GM04503 (cell line): ENCODE measurements at places on chromosomes 6 and 20.

- DNase-seq: no peak
Measured at GRCh38 chr6:105920071-105920470, 166.1 kb upstream of the PRDM1 start.

DNA sequence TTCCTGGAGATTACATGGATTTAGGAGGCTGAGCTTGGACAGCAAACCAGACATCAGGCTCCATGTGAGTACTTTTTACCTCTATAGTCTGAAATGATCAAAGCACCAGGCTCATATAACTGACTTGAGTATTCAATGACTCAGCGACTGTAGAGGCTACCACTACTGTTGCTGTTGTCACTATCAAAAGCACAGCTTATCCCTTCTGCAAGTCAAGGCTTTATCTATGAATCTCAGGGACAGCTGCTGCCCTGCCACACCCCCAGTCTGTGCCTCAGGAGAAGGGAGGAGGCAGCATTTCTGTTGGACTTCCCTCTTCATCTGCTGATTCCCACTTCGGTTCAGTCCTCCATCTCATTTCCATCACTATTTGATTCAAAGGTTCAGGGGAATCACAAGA lies 80.5 kb upstream of the CNR1 start:
- DNase-seq: no peak

GRCh38 chr20:12371990-12372389 lies 454.3 kb downstream of the BTBD3 start:
- DNase-seq: no peak

DNA sequence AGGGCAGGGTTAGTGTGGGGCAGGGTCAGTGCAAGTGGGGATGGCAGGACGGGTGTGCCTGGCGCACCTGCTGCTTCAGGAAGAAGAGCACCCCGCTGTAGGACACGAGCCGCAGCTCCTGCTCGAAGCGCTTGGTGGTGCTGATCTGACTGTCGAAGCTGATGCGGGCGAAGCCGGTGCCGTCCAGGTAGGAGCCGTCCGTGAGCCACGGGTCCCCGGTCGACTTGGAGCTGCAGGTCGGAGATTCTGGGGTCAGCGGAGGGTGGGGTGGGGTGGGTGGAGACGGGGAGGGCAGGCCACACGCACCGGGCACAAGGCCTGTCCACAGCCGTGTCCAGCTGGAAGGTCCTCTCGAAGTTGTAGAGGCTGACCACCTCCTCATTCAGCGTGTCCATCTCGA lies 10.2 kb downstream of the ADRM1 start:
- no peak for DNase-seq

- no peak for DNase-seq
Measured at GRCh38 chr20:20969701-20970280, 136.4 kb downstream of the LINC00237 start.

- DNase-seq: peak; percentile 94
Measured at GRCh38 chr20:35768731-35769664, 2.8 kb upstream of the PHF20 start.

- DNase-seq: no peak
Measured at GRCh38 chr20:35120012-35120701, 27.0 kb downstream of the EDEM2 start.

DNA sequence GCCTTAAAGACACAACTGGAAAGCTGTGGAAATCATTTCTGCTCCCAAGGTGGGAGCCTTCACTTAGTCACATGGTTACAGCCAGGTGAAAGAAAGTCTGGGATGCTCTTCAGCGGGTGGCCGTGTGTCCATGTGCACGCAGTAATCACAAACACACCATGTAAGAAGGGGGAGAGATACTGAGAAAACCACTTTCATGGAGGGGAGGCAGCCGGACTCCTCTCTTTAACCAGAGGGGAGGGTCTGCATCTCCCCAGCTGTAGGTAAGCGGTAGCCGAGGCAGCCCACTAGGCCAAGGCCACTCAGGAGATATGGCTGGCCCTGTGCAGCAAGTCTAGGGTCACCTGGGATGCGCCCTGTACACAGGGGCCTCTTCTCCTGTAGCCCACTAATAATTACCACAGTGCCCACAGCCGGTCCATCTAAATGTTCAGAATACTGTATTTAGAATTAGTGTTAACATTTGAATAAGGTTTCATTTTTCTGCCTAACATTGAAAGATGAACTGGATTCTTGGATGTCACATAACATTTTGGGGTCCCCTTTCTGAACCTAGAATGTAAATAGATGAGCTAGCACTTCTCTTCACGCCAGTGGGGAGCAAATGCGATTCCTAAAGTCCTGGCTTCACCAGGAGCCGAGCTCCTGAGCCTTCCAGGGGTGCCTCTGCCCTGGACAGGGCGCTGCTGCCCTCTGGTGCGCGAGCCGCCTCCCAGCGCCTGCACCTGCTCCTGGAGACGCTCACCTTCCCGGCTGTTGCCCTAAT lies 15.9 kb downstream of the GPR31 start:
- no peak for DNase-seq

GRCh38 chr6:165417278-165417865 lies 108.0 kb upstream of the C6orf118 start:
- DNase-seq: no peak

- DNase-seq: no peak
Measured at GRCh38 chr6:37451441-37452193, 18.6 kb downstream of the CMTR1 start.

GRCh38 chr6:14622085-14622484 lies 504.5 kb downstream of the CD83 start:
- no peak for DNase-seq

- peak; percentile 74 for DNase-seq
Measured at GRCh38 chr6:5537967-5538366, 276.7 kb downstream of the FARS2 start.

DNA sequence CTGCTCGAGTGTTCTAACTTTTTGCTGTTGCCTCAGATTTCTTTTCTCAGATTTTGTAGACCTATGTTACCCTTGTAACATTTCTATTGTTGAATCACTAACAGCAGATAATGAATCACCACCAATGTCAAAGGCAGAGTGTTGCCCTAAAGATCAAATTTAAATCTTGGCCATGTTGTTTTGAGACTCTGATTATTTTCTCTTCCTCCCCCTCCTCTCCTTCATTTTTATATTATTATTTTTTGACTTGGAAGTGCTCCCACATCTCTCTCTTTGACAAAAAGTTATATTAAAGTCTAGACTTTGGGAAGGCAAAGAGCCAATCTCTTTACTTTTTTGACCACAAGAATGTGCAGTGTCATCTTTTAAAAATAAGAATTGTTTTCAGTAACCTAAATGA lies 422.7 kb downstream of the NKAIN2 start:
- DNase-seq: no peak

- DNase-seq: peak; percentile 33
Measured at GRCh38 chr6:130366107-130367005, 539 bp downstream of the TMEM200A start.

DNA sequence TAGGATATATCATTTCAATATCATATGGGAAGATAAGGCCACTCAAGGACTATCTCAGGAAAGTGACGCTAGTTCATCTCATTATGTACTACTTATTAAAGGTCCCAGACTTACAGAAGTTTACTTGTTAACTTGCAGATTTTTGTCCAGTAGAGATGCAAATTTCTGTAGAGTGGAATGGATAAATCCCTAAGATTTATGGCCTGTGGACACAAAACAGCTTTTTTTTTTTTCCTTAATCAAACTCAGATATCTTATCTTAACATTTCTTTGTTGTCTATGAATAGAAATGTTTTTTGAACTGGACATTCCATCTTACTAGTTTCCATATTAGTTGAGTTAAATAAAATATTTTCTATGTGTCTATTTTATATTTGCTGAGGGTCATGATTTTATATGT lies 110.5 kb upstream of the MAP7 start:
- no peak for DNase-seq

DNA sequence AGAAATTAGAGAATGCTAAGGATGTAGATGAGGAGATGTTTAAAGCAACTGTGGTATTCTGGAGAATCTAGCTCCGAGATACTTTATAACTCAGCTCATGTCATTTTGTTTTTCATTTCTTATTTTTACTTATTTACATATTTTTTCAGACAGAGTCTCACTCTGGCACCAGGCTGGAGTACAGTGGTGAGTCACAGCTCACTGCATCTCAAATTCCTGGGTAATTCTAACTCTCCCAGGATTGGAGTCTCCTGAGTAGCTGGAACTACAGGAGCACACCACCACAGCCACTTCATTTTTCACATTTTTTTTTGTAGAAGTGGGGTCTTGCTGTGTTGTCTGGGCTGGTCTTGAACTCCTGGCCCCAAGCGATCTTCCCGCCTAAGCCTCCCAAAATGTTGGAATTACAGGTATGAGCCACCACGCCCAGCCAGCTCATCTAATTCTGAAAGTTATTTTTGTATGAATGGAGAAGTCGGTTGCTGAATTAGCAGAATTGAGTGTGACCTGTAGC lies 94.3 kb upstream of the FAM8A1 start:
- DNase-seq: peak; percentile 39

DNA sequence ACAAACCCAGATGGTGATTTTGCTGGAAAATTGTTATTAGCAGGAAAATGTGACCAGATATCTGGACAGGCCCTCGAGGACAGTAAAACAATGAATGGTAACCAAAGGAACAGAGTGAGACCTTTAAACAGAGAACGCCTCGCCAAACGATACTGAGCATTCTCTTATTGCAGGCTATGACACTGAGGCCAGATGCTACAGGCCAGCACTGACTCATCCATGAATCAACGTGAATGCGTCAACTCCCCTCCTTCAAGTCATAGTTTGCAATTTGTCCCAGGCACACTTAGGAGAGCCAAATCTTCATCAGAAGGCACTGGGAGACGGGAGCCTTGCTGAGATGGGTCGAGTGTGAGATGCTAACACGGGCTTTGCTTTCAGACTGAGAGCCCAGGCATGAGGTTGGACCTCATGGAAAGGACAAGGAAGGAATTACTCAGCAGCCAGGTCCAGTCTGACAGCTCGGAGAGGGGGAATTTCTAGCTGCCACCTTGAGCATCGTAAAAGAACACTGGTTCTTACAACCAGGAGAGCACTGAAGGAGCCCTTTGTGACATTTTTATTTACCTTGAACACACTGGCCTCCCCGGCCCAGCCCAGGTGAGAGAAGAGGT lies 60.7 kb downstream of the BMP7 start:
- DNase-seq: no peak

GRCh38 chr6:151610326-151610725 lies 116.5 kb downstream of the CCDC170 start:
- no peak for DNase-seq

DNA sequence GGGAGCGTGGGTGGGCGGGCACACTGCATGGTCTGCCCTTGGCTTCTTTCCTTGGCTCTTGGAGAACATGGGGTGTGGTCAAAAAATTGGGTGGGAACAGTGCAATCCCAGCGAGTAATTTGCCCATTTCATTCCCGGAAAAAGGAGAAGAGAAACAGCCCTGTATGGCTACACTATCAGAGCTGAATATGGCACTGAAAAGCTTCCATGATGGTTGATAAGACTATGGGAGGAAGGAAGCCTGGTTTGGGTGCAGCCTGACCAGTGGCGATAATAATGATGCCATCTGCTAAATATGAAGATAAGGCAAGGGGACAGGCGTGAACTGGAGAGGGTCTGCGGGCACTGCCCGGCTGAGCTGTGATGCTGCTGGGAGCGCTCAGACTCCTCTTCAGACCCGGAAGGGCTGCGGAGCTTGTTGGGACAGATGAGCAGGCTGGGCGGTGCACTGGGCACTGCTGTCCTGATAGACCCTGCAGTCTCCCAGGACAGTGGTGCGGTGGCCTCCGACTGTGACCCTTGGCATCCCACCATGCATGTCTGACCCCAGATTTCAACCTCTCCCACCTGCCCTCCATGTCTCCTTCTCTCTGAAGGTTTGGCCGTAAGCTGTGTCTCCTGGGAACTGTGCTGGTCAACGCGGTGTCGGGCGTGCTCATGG lies 10.2 kb downstream of the SLC22A1 start:
- no peak for DNase-seq

DNA sequence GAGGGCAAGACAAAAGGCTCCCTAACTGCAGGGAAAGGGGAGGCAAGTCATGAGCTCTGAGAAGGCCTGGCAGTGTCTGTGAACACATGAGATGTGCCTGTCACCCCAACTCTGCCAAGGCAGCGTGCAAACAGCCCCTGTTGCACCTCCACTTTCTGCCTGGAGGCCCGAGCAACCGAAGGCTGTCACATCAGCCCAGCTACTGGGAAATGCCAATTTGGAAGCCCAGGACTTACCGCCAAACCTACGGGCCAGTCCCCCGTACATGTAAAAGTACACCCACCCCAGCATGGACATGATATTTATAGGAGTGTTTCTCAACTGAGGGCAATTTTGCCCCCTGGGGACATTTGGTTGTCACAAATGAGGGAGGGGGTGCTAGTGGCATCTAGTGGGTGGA lies 27.3 kb upstream of the RPP40 start:
- no peak for DNase-seq

DNA sequence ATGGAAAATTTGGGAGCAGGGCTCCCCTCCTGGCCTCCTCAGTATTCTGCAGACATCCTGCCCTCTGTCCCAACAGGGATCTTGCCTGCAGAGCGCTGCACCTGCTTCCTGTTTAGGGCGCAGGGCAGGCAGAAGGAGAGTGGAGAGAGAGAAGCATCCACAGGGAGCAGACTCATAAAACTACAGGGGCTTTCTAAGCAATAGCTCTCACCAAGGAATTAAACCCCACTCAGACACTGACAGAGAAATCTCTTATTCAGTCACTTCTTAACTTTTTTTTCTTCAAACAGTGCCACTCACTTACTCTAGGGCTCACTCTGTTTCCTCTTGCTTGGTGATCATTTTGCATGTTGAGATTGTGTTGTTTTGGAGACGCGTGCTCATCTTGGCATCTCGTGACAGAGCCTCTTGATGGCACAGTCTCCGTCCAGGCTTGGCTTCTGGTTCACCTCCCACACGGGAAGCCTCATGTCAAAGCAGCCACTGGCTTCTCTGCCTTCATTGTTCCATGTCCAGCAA lies 153.1 kb upstream of the INSM1 start:
- no peak for DNase-seq

GRCh38 chr6:123994891-123995635 lies 191.4 kb downstream of the NKAIN2 start:
- no peak for DNase-seq

- no peak for DNase-seq
Measured at GRCh38 chr20:51446656-51447055, 95.9 kb downstream of the NFATC2 start.

DNA sequence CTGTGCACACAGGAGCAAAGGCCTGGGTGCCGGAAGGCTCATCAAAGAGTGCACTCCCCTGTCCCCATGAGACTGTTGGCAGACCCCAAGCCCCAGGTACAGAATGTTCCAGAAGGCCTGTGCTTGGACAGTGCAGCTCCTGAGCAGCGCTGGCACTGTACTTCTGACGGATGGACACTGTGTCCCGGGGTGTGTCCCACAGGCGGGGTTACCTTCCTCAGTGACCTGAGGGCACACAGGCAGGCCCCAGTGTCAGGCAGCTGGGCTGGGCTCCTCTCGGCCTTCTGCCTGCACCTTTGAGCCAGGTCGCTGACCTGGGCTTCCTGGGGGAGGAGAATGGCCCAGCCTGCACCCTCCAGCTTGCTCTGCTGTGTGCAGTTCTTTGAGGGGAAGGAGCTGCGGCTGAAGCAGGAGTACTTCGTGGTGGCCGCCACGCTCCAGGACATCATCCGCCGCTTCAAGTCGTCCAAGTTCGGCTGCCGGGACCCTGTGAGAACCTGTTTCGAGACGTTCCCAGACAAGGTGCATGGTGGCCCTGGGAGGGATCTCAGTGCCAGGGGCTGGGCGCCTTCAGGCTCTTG lies 30.1 kb downstream of the PYGB start:
- no peak for DNase-seq

GRCh38 chr20:32804817-32805216 lies 14.9 kb upstream of the MAPRE1 start:
- DNase-seq: no peak

- DNase-seq: no peak
Measured at GRCh38 chr20:59776626-59777330, 156.7 kb downstream of the SYCP2 start.

GRCh38 chr20:59055302-59055701 lies 12.7 kb upstream of the PRELID3B start:
- DNase-seq: no peak
